SHP77 treated with DMSO at 0.1 percent for 48 hours (cell line): ENCODE measurements at places on chromosomes 2 and 18.

- no peak for DNase-seq
Measured at GRCh38 chr2:66344087-66344663, 90.8 kb upstream of the MEIS1 start.

GRCh38 chr2:227578642-227579041 lies 20.1 kb upstream of the SCYGR2 start:
- DNase-seq: no peak

GRCh38 chr2:146579147-146579930 lies 1265.5 kb upstream of the ACVR2A start:
- DNase-seq: no peak

- DNase-seq: no peak
Measured at GRCh38 chr18:9353596-9353995, 19.0 kb downstream of the TWSG1 start.

GRCh38 chr2:223644136-223644535 lies 42.0 kb upstream of the SCG2 start:
- DNase-seq: no peak

GRCh38 chr2:30293303-30293921 lies 62.1 kb downstream of the LBH start:
- no peak for DNase-seq

DNA sequence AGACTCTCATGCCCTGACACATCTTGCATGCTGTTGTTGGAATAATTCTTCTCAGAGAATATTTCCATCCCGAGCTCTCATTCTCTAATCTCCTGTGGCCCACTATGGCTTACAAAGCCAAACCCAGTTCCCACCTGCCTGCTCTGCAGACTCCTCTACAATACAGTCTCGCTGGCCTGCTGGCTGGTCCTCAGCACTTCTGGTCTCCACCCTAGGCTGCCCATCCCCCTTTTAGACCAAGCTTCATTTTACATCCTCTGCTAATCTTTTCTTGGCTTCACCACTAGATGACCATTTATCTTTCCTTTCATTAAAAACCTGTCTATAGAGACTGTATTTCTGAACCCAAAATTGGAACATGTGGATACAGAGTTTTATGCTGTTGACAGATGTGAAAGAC lies 42.5 kb upstream of the YPEL5 start:
- DNase-seq: no peak

GRCh38 chr2:231357931-231358330 lies 37.6 kb upstream of the B3GNT7 start:
- no peak for DNase-seq
